Endothelial cell of coronary artery (primary cell): ENCODE measurements at places on chromosomes 16 and 17. TPM values are rescaled to one million over a fixed set of nuclear protein-coding genes. Genes with fewer than 3 reads are reported as not detected.

ABCA9 gene
- 2.4 and 4.4 TPM in 2 replicates for total RNA-seq

TEDC2 gene
- 4.1 and 6.3 TPM in 2 replicates for total RNA-seq

EPN3 gene
- total RNA-seq, result under 0.01 and 0.09 TPM in 2 replicates

GRAPL gene
- 15.2 and 40.6 TPM in 2 replicates for total RNA-seq
